Central memory CD8-positive, alpha-beta T cell (primary cell): ENCODE measurements at places on chromosomes 5 and 9.

GRCh38 chr9:8845376-8845775, 1045.8 kb upstream of the DMAC1 start:
- no peak overlapping the region for H3K27ac ChIP-seq
- no peak overlapping the region for H3K4me3 ChIP-seq
- no peaks in the 10 kb centered on the region for H3K36me3 ChIP-seq
- H3K27me3 ChIP-seq, result no peaks in the 10 kb centered on the region

DNA sequence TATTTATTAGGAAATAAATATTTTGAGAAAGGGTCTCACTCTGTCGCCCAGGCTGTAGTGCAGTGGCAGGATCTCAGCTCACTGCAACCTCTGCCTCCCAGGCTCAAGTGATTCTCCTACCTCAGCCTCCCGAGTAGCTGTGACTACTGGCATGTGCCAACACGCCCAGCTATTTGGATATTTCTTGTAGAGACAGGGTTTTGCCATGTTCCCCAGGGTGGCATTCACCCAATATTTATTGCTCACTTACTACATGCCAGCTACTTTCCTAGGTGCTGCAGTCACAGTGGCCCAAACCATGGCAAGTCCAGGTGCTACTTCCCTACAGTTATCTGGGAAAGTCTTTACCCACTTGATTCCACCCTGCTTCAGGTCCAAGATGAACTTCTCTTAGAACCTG, 8.3 kb upstream of the MED7 start:
- no peak for DNase-seq
- H3K4me1 ChIP-seq, result peaks cover 36% of the 10 kb centered on the region
- no peak overlapping the region for H3K27ac ChIP-seq
- H3K4me3 ChIP-seq, result no peak overlapping the region

DNA sequence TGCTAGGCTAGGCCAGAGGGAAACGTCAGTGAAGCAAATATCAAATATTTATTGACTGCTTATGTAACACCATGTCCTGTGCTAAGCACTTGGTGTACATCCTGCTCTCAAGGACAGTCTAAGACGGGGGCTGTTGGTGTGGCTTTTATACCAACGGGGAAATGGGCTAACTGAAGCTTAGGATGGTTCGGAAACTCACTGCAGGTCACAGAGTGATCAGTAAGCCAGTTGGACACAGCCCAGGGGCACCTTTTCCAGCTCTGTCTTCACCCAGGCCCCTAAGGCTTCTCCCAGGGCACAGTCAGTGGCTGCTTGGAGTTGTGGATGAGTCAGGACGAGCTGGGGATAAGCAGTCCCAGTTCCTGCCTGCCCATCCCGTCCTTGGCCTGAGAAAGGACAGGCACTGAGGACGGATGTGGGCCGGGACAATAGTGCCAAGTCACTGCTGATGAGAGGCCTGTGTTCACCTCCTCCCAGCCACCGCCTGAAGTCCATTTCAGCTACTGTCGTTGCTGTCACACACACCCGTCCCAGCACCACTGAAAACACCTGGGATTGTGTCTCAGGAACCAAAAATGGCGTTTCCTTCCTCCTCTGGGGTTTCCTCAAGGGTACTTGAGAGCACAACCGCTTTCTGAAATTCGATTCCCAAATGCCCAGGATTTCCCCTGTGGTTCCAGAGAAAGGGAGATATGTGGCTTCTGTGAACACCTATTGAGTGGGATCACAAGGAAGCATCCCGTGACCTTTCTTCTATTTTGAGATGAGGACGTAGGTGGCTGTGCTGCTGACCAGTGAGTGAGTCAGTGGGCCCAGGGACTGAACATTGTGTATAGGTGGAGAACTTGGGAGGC, 17.5 kb upstream of the SPRY4 start:
- H3K27ac ChIP-seq, result no peak overlapping the region
- no peak for DNase-seq
- H3K4me3 ChIP-seq, result no peak overlapping the region
- peaks cover 34% of the 10 kb centered on the region for H3K27me3 ChIP-seq
- H3K4me1 ChIP-seq, result no peaks in the 10 kb centered on the region

- peaks cover 29% of the 10 kb centered on the region for H3K27me3 ChIP-seq
- H3K27ac ChIP-seq, result no peak overlapping the region
- no peak for DNase-seq
- H3K4me1 ChIP-seq, result no peaks in the 10 kb centered on the region
Observed at GRCh38 chr5:178341091-178341850, 108.7 kb upstream of the PHYKPL start.

DNA sequence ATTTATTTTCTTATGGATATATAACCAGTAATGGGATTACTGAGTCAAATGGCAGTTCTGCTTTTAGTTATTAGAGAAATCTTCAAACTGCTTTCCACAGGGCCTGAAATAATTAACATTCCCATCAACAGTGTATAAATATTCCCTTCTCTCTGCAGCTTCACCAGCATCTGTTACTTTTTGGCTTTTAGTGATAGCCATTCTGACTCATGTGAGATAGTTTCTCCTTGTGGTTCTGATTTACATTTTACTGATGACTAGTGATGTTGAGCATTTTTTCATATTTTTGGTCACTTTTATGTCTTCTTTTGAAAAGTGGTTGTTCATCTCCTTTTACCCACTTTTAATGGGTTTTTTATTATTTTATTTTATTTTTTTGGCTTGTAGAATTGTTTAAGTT, 1290.3 kb upstream of the CDH9 start:
- peaks cover 3% of the 10 kb centered on the region for H3K36me3 ChIP-seq
- DNase-seq, result no peak
- H3K27ac ChIP-seq, result no peak overlapping the region

- peaks cover 47% of the 10 kb centered on the region for H3K27me3 ChIP-seq
- no peaks in the 10 kb centered on the region for H3K36me3 ChIP-seq
- no peak overlapping the region for H3K4me3 ChIP-seq
- H3K4me1 ChIP-seq, result no peaks in the 10 kb centered on the region
- no peak for DNase-seq
Observed at GRCh38 chr9:115133649-115134048, 15.7 kb upstream of the TNC start.

GRCh38 chr5:98796197-98796972, 22.9 kb downstream of the RGMB start:
- no peaks in the 10 kb centered on the region for H3K4me1 ChIP-seq

DNA sequence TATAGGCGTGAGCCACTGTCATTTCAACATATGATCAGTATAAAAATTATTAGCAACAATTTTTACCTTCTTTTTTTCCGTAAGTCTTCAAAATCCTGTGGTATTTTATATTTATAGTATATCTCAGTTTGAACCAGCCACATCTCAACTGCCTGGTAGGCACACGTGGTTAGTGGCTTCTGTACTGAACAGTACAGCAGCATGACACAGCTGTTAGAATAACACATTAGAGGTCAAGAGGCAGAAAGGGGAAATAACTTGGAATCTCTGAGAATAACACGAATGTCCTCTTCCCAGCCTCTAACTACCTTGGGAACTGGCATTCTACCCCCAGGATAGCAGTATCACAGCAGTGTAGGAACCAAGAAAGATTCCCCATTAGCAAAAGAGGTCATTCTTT, 108.5 kb upstream of the IQGAP2 start:
- no peak overlapping the region for H3K4me3 ChIP-seq
- no peak for DNase-seq
- H3K27ac ChIP-seq, result no peak overlapping the region
- H3K36me3 ChIP-seq, result peaks cover 2% of the 10 kb centered on the region
- peaks cover 10% of the 10 kb centered on the region for H3K4me1 ChIP-seq
- no peaks in the 10 kb centered on the region for H3K27me3 ChIP-seq
